ENCODE measurements at places on chromosomes 2 and 18. TPM values are rescaled to one million over a fixed set of nuclear protein-coding genes. Genes with fewer than 3 reads are reported as not detected.

CIB4 gene
- total RNA-seq = not detected

GRCh38 chr2:6177811-6178210, 485.6 kb downstream of the SOX11 start:
- DNase-seq = no peak
- H3K4me3 ChIP-seq = no peak overlapping the region
- no peaks in the 10 kb centered on the region for H3K27me3 ChIP-seq
- H3K36me3 ChIP-seq = no peaks in the 10 kb centered on the region

DNA sequence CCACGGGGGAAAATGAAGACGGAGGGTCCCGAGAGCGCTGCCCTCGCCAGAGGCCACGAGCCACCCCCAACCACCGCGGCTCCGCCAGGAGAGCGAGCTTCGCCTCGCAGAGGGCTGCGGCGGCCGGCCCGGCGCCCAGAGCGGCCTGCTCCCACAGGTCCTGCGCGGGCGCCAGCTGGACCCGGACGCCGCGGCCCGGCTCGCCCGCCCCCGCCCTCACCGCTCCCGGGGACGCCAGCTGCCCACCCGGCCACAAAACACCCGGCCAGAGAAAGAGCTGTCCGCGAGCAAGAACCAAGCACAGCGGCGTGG, 709 bp downstream of the PTPN2 start:
- peak overlapping the region; percentile 100 for H3K27ac ChIP-seq
- no peak for DNase-seq
- H3K36me3 ChIP-seq = no peaks in the 10 kb centered on the region
- H3K27me3 ChIP-seq = no peaks in the 10 kb centered on the region
- peaks cover 41% of the 10 kb centered on the region for H3K4me1 ChIP-seq

GRCh38 chr2:60998628-60999545, 18.6 kb upstream of the PEX13 start:
- H3K27ac ChIP-seq = no peak overlapping the region
- H3K36me3 ChIP-seq = no peaks in the 10 kb centered on the region
- peaks cover 4% of the 10 kb centered on the region for H3K4me1 ChIP-seq
- H3K27me3 ChIP-seq = no peaks in the 10 kb centered on the region

WDR7 gene
- 14.4 TPM for total RNA-seq

- no peak for DNase-seq
- no peak overlapping the region for H3K4me3 ChIP-seq
- peaks cover 24% of the 10 kb centered on the region for H3K4me1 ChIP-seq
- no peaks in the 10 kb centered on the region for H3K36me3 ChIP-seq
- no peaks in the 10 kb centered on the region for H3K27me3 ChIP-seq
Observed at GRCh38 chr2:9703701-9704221, 73.0 kb upstream of the YWHAQ start.

CCDC141 gene
- total RNA-seq = 1.3 TPM

DNA sequence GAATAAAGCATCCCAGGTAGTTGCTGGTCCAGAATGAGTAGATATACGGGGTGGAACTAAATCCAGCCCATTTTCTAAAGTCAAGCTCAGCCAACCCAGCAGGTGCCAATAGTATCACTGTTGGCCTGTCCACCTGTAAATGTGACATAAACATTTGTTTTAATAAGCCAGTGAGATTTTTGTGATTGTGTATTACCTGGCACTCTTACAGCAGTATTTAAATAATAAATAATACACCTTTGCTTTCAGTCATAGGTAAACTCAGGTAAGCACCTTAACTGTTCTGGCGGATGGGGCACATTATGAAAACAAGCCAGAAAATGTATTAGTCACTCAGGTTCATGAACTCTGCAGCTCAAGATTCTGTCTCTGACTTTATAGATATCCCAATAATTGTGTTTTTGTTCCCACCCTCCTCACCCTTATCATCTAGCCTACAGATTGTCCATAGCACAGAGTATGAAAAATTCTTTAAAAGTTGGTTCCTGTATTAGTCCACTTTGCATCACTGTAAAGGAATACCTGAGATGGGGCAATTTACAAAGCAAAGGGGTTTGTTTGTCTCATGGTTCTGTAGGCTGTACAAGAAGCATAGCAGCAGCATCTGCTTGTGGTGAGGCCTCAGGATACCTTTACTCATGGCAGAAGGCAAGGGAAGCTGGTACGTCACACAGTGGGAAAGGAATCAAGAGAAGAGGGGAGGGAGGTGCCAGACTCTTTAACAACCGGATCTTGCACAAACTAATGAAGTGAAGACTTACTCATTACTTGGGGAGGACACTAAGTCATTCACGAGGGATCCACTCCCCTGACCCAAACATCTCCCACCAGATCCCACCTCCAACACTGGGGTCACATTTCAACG, 73.0 kb upstream of the CYRIA start:
- no peak overlapping the region for H3K4me3 ChIP-seq
- peaks cover 6% of the 10 kb centered on the region for H3K4me1 ChIP-seq
- DNase-seq = no peak
- H3K36me3 ChIP-seq = no peaks in the 10 kb centered on the region

GRCh38 chr18:24026457-24026856, 11.9 kb downstream of the TTC39C start:
- H3K4me3 ChIP-seq = no peak overlapping the region
- no peak for DNase-seq
- peaks cover 57% of the 10 kb centered on the region for H3K4me1 ChIP-seq
- H3K27me3 ChIP-seq = no peaks in the 10 kb centered on the region
- peak overlapping the region; percentile 92 for H3K27ac ChIP-seq

- H3K27me3 ChIP-seq = no peaks in the 10 kb centered on the region
- no peaks in the 10 kb centered on the region for H3K4me1 ChIP-seq
- no peak overlapping the region for H3K27ac ChIP-seq
- H3K4me3 ChIP-seq = no peak overlapping the region
- no peaks in the 10 kb centered on the region for H3K36me3 ChIP-seq
Observed at GRCh38 chr2:203510256-203510940, 24.7 kb downstream of the RAPH1 start.

Measured in suprapubic skin (tissue), 4 donors.